Stimulated activated CD4-positive, alpha-beta T cell treated with anti-CD3 and anti-CD28 coated beads, Interleukin-1b, Interleukin-23, amount 100 ng/mL, for 4 hours (primary cell): ENCODE measurements at places on chromosomes 12 and 14.

DNA sequence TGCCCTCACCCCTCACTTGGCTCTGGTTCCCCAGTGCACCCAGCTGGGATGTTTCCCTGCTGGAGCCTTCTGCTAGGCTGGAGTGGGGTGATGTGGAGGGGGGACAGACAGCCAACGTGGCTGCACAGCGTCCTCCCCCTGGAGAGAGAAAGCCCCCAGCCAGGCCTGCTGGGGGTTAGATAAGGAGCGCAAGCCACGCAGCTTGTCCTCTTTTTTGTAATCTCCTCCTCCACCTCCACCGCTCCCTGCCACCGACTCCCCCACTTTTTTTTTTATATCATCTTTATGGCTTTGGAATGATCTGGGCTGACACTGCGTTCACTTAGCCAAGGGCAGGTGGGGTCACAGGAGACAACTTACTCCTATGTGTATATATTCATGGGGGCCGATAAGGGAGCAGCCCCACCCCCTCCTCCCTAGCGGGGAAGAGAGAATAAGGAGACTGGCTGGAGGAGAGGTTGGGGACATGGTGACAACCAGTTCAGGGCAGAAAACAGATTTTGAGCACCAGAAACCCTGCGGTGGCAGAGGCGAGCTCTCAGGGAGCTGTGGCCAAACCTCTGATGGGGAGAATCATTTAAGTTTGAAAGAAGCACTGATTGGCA lies 169.9 kb upstream of the LHX5 start:
- DNase-seq = no peak

DNA sequence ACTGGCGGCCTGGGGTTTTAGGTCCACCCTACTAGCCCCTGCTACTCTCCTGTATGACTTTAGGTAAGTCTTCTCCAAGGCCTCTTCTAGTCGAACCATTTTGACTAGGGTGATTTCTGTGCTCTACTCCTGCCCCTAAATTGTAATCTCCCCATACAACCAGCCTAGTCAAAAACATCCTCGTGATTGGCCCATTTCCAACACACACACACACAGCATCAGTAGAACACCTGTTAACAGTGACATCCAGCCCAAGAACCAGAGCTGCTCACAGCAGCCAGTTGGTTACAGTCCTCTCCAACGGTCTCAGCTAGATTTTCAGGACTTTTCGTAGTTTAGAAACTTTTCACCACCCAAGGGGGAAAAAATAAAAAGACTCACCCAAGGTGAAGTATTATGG lies 30.9 kb downstream of the NT5DC3 start:
- no peak for DNase-seq

DNA sequence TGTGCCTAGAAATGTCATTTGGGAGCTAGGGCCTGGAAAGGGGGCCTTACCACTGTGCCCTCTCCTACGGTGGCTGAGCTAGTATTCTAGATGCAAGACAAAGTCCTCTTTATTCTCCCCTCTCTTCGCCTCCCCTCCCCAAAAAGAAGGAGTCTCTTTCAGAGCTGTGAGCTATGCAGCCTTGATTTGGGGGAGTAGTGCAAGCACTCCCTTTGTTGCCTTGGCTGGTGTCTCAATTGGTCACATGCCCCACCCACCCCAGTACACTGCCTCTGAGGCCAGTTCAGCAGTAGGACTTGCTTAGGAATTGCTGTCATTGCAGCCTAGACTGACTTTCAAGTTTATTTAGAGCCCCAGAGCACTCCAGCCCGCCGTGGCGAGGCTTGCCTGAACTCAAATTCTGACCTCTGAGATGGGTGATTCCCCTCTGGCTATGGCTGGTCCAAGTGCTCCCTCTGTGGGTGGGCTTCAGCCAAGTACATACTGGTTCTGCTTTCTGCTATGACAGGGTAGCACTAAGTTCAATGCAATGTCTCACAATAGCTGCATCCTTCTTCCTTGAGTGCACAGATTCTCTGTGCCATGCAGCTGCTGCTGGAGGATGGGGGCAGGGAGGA lies 37.0 kb upstream of the FBXO33 start:
- DNase-seq = peak; percentile 1

- DNase-seq = no peak
Observed at GRCh38 chr12:77745624-77746023, 85.1 kb upstream of the NAV3 start.
